ENCODE measurements at places on chromosomes 6 and 20.
A peak's percentile ranks its signal among the peaks of the same experiment; 100 is the strongest.

DNA sequence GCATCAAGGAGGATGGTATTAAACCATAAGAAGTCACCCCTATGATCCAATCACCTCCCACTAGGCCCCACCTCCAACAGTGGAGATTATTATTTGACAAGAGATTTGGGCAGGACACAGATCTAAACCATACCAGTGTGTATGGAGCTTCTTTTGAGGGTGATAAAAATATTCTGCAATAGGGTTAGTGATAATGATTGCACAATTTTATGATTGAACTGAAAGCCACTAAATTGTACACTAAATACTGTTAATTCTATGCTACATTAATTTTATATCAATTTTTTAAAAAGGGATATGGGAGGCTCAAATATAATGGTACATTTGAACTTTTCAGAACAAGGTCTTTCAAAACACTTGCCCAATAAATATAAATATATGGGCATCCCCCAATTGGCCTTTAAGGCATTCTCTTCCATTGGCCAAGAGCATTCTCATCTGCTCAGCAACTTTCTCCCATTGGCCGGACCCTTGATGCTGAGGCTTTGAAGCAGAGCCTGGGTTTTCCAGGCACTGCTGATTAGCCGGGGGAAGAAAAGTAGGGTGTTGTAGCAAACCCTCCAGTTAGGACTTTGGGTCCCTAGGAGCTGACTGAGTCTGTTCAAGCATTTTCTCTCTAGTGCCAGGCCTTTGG, 209.9 kb downstream of the LRFN2 start:
- DNase-seq, result no peak

- peak; percentile 51 for DNase-seq
These were observed 11.0 kb downstream of the POU3F2 start for GRCh38 chr6:98845211-98846020.

- DNase-seq, result no peak
These were observed 53.8 kb upstream of the DACT2 start for GRCh38 chr6:168373389-168373788.

- DNase-seq, result no peak
These were observed 1131.7 kb upstream of the EYS start for GRCh38 chr6:66838764-66839163.

DNA sequence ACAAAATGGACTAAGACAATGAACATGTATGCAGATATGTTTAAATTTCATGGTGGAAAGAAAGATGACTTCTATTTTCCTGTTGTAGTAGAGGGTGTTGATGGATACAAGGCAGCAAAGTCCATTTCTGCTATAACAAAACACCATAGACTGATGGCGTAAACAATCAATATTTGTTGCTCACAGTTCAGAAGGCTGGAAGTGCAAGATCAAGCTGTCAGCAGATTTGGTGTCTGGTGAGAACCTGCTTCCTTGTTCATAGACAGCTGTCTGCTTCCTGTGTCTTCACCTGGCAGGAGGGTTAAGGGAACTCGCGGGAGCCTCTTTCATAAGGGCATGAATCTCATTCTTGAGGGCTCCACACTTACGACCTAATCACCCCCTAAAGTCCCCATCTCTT, 83.0 kb upstream of the ELOVL5 start:
- no peak for DNase-seq

- DNase-seq, result no peak
These were observed 18.9 kb downstream of the PREP start for GRCh38 chr6:105384004-105384403.

DNA sequence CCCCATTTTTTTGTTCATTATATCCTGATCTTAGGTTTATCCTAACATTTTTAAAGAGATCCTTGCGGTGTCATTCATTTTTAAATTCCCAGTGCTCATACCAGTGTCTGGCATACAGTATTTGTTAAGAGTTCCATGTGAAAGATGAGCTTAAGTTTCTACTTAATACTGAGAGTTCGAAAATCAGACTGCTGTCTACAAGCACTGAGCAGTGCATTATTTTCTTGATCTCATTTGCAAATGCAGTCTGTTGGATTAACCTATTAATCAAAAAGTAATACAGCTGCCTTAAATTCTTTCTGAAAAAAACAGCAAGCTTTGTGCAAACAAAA, 663 bp downstream of the COQ3 start:
- no peak for DNase-seq

GRCh38 chr6:111195656-111196055, 108.4 kb downstream of the SLC16A10 start:
- no peak for DNase-seq

DNA sequence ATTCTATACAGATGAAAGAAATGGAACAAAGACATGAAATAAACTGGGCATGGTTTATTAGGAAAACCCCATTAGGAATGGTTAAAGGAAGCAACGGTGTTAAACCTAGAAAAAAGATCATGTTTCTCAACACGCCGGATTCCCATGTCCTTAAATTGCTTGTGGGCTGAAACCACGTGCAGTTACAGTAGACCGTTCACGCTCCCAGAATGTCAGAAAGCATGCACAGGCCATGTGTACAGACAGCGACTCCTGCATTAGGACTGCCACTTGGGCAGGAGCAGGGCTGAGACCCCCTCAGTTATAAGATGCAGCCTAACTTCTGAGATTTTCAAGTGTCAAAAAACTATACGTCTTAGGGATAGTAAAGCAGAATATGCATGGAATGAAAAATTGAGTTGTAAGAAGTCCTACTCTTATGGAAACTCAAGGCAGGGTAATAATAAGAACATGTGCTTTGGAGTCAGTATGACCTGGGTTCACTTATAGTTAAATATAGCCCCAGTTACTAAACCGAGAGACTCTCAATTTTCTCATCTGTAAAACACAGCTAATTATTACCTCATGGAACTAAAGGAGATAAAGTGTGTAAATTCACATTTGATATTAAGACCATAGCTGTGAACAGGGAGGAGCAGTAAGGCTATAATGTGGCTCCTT, 174.0 kb upstream of the UST start:
- no peak for DNase-seq

DNA sequence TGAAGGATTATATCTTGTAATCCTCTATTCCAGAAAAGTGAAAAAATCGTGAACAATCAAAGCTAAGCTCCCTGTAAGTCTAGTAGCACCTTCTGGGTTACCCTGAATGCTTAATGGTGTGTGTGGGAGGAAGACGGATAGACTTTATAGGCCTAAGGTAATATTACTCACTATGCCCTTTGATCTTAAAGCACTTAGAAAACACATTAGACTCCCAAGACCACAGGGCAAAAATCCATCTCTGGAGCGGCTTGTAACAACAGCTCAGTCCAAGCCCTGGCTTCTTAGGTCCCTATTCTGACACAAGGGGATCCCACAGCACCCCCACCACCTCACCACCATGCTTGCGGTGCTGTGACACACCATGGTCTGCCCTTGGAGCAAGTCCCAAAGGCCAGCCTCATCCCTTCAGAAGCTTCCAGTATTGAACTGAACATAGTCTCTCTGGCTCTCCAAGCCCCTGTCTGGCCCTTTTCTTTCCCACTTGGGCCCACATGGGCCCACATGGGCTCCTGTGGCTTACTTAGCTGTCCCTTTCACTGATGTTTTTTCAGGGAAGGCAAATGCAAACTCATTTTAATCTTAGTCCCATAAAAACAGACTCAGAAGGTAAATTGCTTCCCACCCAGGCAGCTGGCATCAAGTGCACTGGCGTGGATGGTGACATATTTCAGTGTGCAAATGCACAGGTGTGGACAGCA, 28.3 kb downstream of the C6orf132 start:
- DNase-seq, result peak; percentile 38

- no peak for DNase-seq
These were observed 79.4 kb downstream of the ROS1 start for GRCh38 chr6:117346142-117346930.

All from HFF-Myc (cell line).